Progenitor cell of endocrine pancreas (in vitro differentiated cells): ENCODE measurements at places on chromosomes 12 and 14. TPM values are rescaled to one million over a fixed set of nuclear protein-coding genes. Genes with fewer than 3 reads are reported as not detected.

DNA sequence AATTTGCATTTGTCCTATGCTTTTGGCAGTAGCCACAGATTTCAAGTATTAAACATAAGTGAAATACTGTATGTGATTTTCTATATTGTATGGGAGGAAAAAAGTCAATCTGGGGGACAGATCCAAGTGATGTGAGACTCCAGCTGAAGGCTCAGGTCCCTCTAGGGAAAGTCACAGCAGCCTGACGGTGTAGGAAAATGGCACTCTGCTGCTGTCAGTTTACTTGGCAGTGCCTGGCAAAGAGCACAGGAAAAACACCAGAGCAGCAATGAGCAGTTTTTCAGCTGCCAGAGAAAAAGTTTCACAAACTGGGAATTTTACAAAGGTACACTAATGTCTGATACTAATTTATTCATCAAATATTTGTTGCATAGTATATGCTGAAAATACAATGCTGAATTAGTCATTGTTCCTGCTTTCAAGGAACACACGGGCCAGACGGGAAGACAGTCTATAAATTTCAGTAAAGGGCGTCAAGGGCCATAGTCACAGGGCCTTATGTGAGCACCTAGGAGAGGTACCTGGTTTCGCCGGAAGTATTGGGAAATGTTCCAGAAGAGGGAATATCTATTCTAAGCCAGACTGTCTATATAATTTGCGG is 66.2 kb upstream of the SLC38A2 start:
- DNase-seq = no peak

TMEM119 gene
- 0.24 TPM in 1 of 2 replicates, not detected in the other for total RNA-seq

GRCh38 chr14:88611878-88612277 is 49.0 kb downstream of the ZC3H14 start:
- DNase-seq = no peak

GRCh38 chr14:79596551-79596950 is 614.8 kb downstream of the DIO2 start:
- no peak for DNase-seq

PRICKLE1 gene
- total RNA-seq = 43.2 and 53.5 TPM in 2 replicates

DNA sequence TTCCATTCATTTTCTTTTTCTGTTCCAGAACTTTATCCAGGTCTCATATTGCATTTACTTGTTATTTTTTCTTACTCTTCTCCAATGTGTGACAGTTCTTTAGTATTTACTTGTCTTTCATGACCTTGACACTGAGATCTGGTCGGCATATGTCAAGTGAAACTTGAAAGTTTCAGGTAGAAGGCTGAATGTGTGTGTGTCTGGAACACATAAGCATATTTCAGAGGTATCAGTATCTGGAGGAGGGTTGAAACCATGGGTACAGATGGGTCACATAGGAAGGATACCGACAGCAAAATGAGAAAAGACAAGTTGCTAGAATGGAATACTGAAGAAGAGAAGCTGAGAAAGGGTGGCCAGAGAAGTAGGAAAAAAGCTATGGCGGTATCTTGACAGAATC is 22.5 kb upstream of the PTGDR start:
- no peak for DNase-seq

ESYT1 gene
- 102 TPM in 2 replicates for total RNA-seq

GRCh38 chr12:129561304-129561703 is 342.5 kb downstream of the TMEM132D start:
- no peak for DNase-seq

PYGL gene
- total RNA-seq = 12.0 and 15.3 TPM in 2 replicates

CD163L1 gene
- 1.1 TPM in 2 replicates for total RNA-seq

- DNase-seq = no peak
Observed at GRCh38 chr14:64501411-64502171, 2.0 kb downstream of the ZBTB25 start.

- no peak for DNase-seq
Observed at GRCh38 chr12:104555648-104556047, 98.9 kb downstream of the CHST11 start.

ISCA2 gene
- 34.0 and 37.2 TPM in 2 replicates for total RNA-seq

DNA sequence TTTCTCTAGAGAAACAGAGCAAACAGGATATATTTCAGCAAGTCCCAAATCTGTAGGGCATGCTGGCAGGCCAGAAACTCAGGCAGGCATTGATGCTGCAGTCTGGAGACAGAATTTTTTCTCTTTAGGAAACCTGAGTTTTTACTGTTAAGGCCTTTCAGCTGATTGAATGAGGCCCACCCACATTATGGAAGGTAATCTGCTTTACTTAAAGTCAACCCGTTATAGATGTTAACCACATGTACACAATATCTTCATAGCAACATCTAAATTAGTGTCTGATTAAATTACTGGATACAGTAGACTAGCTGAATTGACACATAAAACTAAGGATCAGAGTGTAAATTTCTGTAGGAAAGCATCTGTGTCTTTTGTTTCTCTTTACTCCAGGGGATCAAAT is 65.2 kb downstream of the SRGAP1 start:
- DNase-seq = no peak

- DNase-seq = no peak
Observed at GRCh38 chr14:67820428-67820971, 921 bp downstream of the RAD51B start.

AMN gene
- total RNA-seq = 2.5 and 3.0 TPM in 2 replicates

DNA sequence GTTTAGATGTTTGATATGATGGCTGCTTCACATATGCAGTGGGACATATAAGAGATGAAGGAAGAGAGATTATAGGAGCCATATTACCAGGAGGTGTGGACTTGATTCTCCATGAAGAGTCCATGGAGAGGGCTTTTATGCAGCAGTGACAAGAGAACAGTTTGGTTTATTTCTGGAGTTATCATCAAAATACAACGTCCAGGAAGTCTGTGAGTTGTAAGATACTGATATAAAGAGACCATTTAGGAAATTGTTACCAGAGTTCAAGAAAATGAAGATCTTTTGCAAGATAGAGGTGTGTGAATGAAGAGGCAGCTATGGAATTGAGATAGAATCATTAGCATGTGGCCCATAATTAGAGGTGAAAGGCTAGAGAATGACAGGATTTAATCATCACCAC is 431.7 kb downstream of the NPAS3 start:
- DNase-seq = no peak

- DNase-seq = no peak
Observed at GRCh38 chr14:77125823-77126325, 15.7 kb downstream of the ZDHHC22 start.

DNA sequence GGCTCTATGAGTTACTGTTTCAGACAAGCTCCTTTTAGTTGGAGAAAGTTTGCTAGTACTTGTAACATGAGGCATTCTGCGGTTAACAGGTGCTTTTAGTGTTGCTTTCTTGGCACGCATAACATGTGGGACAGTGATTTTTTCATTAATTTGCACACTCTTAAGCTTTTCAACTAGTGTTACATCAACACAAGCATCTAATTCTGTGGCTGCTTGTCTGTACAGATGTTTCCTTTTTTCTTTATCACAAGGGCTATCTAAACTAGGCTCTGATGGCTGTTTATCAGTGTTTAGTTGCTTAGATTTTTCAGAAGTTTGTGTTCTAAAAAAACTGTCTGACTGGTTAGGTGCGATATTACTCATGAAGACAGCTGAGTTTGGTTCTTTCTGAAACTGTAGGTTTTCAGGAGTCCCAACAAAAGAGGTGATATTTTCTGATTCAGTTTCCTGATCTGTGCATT is 120.1 kb downstream of the RALGAPA1 start:
- no peak for DNase-seq

DNA sequence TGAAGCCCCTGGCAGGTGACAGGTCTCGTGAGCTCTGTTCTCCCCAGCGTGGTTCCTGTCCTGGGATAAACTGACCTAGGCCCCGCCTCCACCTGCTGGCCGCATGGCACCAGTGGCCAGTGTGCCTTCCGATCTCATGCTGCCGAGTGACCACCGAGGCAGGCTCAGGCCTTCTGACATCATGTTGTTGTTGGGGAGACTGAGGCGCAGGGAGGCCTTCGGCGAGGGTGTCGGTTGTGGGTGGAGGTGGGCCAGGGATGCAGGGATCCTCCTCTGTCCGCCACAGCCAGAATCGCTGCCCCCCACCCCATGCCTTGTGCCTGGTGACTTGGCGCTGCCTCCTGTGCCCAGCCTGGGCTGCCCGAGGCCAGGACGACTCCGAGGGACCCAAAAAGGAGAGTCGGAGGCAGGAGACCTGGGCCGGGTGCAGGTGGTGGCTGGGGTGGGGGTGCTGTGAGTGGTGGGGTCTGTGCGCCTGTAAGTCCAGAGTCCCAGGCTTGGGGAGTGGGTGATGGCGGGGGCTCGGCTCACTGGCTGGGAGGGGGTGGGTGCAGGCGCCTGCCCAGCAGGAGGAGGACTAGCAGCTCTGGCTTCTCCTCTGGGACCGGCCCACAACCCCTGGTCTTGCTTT is 24.3 kb downstream of the ASPG start:
- no peak for DNase-seq

ZFYVE1 gene
- total RNA-seq = 30.7 and 30.9 TPM in 2 replicates

KLRB1 gene
- not detected in 2 replicates for total RNA-seq

DNA sequence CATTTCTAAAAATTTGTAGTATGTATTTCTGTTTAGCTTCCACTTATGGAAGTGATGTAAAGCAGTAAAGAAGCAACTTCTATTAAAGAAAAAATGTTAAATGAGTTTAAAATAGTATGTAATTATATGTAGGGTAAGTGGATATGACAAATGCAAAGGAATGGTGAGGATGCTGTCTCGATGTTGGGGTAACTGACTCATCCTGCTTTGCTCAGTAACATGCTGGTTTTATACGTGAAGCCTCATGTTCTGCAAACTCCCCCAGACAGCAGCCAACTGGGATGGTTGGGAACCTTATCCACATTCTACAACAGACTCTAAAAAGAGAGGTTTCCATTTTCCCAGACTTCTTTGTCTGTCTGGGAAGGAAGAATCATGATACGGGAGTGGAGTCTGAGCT is 1006.4 kb upstream of the TMEM132C start:
- no peak for DNase-seq

ZC3H14 gene
- total RNA-seq = 102 and 116 TPM in 2 replicates

DNA sequence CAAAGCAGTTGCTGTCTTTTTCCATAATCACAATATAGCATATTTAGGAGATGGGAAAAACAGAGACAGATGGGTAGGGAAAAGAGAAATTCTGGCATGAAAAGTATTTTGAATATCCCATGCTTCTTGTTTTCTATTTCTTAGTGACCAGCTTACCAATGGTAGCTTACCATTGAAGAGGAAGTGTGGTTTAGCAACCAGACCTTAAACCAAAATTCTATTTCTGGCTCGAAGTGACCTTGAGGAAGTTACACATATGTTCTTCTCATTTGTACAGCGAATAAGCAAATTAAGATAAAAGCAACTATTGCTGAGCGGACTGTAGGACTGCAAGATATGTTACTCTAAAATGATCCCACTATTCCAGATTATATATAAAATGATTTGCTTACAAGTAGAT is 82.9 kb downstream of the FGD4 start:
- no peak for DNase-seq

GALNT16 gene
- 9.5 and 12.7 TPM in 2 replicates for total RNA-seq

P2RX2 gene
- total RNA-seq = 0.19 TPM in 1 of 2 replicates, not detected in the other

- no peak for DNase-seq
Observed at GRCh38 chr14:73239393-73240241, 2.3 kb downstream of the PAPLN start.

LRIG3 gene
- 75.3 and 94.4 TPM in 2 replicates for total RNA-seq

BCDIN3D gene
- total RNA-seq = 6.1 and 7.3 TPM in 2 replicates

DNA sequence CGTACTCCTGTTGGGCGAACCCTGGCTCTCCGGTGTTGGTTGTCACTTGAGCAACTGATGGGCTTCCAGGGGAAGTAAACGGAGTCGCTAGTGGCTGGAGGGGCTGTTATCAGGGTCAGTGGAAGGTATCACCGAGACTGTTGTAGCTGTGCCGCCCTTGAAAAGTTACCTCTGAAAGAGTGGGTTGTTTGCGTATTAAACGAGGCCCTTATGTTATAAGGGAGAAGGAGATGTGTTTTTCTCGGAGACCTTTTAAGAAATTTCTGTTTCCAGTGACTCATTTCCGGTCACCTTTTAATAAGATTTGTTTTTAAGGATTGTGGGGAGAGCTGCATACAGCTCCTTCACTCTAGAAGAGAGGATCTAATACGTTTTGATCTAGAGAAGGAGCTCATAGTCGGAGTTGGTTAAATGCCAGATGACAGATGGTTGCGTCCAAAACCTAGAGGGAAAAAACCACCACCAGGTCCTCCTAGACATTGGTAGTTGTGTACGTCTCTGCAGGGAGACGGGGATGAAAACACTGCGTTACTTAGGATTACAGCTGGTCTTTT is 750 bp upstream of the DBX2 start:
- no peak for DNase-seq

PHETA1 gene
- total RNA-seq = 31.3 and 32.9 TPM in 2 replicates

LRTM2 gene
- 0.48 and 0.53 TPM in 2 replicates for total RNA-seq

DNA sequence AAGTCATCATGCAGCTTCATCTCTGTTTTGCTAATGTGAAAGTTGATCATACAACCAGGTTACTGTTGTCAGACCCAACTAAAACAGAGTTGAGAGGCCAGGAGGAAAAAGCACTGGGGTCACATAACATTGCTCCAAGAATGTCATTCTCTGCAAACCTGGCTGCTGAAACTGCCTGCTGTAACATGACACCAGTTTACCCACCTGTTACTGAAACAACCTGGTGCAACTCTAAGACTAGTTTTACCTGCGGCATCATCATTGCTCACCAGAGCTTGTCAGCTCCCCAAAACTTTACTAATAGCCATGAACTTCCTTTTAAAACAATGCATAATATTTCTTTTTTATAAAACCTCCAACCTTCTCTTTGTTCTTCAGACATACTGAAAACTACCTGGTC is 30.7 kb upstream of the DEGS2 start:
- DNase-seq = no peak

DNA sequence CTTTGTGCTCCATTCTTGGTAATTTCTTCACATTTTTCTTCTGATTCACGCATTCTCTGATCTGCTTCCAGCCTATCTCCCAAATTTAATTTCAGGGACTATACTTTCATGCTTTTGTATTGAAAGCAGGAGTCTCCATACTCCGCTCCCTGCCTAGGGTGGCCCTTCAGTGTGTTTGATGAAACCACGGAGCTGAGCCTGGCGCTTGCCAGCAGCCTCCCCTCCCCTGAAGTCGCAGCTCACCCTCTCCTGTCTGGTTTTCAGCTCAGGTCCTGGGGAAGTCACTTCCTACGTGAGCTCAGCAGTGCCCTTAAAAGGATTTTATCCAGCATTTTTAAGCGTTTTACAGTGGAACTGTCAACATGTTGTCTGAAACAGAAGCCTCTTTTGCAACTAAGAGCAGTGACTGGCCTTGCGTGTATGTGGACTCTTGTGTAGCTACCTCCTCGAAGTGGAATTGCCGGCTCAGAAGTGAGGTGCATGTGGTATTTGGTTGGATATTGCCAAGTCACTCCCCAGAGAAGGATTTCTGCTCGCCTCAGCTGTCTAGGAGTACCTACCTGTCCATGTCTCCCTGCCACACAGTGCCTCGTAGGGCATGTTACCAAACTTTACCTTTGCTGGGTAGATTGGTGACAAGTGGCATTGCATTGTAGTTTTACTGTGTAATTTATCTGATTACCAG is 78.5 kb downstream of the TESC start:
- DNase-seq = no peak

DNA sequence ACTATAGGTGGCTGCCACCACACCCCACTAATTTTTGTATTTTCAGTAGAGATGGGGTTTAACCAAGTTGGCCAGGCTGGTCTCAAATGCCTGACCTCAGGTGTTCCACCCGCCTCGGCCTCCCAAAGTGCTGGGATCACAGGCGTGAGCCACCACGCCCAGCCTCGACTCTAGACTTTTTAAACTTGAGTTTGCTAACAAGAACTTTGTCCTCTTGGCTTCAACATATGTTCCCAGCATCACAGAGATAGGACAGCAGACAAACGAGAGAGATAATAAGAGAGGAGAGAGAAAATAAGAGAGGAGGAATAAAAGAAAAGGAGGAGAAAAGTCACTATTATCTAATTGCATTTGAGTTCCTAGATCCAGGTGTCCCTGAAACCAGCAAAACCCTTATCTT is 119.1 kb downstream of the CEP83 start:
- DNase-seq = no peak
